ENCODE measurements at places on chromosomes 2 and 18.

DNA sequence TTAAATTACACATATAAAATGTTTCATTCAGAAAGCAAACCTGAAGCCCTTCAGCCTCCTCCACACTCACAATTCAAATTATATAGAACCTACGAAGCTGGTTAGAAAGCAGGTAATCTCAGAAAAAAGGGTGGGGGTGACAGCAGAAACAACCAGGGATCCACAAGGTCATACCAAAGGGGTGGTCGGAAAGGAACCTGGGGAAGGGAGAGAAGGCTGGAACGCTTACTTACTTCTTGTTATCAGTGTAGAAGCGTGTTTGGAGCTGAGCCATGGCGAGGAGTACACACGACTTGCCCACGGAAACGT, 316 bp downstream of the WDR12 start:
- no peak for DNase-seq

DNA sequence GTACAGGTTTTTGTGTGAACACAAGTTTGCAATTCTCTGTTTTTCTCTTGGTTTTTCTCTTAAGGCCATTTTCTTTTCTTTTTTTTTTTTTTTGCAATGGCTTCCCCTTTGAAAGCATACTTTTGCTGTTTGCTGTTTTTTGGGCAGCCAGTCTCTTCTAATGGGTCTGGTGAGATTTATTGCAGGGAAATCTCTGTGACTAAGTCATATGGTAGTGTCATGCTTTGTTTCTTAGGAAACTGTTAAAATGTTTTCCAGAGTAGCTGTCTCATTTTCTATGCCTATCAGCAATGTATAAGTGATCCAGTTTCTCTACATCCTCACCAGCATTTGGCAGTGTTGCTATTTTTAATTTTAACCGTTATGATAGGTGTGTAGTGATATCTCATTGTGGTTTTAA, 27.9 kb upstream of the CDCA7 start:
- DNase-seq: no peak

- DNase-seq: no peak
These were observed 7.0 kb downstream of the INHBB start for GRCh38 chr2:120352696-120353590.

DNA sequence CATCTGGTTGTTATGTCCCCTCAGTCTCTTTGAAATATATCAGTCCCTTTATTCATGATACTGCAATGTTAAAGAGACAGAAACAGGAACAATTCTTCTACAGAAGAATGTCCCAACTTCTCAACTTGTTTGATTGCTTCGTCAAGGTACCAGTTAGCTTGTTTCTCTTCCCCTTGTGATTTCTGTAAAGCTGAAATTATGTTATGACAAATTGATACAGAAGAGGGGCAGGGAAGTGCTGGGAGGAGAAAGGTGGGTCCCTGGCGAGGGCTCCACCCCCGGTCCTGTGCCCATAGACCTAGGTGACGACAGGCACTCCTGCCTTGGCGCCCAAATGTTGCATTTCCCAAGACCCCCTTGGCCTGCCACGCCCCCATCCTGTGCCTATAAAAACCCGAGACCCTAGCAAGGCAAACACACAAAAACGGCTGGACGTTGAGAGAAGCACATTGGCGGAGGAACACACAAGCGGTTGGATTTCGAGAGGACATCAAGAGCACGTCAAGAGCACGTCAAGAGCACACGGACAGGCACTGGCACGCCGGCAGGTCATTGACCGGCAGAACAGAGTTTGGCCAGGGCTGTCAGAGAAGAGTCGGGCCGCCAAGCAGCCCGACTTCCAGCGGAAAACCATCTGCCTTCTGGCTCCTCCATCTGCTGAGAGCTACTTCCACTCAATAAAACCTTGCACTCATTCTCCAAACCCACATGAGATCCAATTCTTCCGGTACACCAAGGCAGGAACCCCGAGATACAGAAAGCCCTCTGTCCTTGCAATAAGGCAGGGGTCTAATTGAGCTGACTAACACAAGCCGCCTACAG, 11.5 kb upstream of the RTN4 start:
- no peak for DNase-seq

DNA sequence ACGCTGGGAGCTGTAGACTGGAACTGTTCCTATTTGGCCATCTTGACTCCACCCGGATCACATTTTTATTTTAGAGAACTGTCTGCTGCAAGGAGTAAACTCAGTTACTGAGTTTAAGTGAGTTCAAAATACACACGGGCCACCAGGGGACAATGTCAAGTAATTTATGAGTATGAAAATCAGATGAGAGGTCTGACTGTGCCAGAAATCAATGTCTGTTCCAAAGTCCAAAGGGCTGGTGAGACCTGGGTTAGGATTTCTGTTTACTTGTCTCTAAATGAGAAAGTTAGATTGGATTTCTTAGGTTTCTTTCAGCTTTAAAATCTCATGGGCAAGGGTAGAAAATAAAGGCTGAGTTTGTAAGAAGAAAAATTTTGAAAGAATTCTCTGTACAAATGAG, 465.8 kb upstream of the MEIS1 start:
- no peak for DNase-seq

GRCh38 chr2:69089266-69089665, 76.3 kb downstream of the ANTXR1 start:
- DNase-seq: no peak

- DNase-seq: no peak
These were observed 1.0 kb downstream of the ITGB6 start for GRCh38 chr2:160199053-160199452.

DNA sequence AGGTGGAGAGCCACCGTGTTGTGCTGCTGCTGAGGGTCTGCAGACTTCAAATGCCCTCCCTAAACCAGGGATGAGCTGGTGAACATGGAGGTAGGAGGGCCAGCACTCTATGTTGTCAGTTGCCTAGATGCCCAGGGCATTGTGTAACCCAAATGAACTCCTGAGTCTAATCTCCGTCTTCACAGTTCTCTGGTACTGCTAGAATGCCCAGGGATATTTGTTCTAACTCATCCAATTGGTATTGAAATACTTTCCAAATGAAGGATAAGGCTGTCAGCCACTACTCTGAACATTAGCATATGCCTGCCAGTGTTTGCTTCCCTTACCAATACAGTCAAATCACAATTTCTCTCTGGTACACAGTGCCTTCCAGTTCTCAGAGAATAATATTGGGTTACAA, 492.6 kb downstream of the SLC4A3 start:
- DNase-seq: no peak

DNA sequence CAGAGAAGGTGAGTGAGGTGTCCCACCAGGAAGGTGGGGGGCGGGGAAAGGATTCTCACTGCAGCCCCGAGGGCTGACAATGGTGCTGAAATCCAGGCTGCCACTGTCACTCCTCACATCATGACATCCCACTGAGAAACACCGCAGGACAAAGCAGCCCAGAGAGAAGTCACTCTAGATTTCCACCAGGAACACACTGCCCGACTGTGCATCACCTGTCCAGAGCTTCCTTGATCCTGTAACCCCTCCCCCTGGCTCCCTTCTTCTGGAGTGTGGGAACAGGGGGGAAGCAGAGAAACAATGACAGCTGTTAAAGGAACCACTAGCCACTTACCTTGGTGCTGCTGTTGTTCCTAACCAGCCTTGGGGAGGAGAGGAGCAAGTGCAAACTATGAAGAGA, 69.9 kb downstream of the MRO start:
- no peak for DNase-seq

DNA sequence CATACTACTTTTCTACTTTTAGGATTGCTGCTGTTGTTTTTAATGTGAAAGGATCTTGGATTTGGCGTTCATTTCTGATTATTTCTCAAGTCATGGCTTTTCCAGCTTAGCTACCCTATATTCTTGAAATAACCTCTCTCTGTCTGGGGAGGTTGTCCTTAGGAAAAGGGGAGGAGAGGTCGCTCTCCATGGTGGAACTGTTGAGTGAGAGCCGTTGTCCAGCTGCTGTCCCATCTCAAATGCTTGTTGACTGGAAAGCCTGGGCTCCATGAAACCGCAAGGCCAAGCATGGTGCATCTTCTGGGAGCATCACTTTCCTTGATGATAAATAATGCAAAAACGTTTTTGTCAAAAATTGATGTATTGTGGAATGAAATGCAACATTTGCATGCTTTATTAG, 479.1 kb upstream of the RAB12 start:
- no peak for DNase-seq

- DNase-seq: no peak
These were observed 7.8 kb upstream of the LRRTM1 start for GRCh38 chr2:80312282-80312839.

DNA sequence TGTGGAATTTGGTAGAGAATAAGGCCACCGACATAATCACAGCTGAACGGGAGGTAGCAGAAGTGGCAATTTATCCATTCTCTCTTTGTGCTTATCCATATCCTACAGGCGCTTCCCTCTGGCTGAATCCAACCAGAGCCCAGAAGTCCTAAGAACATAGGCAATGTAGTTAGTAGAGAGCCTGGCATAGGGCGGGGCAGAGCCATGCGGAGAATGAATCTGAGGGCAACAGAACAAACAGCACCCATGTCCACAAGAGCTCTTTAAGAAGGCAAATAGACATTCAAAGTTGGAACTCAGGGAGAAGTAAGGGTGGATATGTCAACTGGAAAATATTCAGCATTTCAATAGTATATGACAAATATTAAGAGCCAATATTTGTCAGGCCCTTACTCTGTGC, 305.9 kb upstream of the VWC2L start:
- no peak for DNase-seq

DNA sequence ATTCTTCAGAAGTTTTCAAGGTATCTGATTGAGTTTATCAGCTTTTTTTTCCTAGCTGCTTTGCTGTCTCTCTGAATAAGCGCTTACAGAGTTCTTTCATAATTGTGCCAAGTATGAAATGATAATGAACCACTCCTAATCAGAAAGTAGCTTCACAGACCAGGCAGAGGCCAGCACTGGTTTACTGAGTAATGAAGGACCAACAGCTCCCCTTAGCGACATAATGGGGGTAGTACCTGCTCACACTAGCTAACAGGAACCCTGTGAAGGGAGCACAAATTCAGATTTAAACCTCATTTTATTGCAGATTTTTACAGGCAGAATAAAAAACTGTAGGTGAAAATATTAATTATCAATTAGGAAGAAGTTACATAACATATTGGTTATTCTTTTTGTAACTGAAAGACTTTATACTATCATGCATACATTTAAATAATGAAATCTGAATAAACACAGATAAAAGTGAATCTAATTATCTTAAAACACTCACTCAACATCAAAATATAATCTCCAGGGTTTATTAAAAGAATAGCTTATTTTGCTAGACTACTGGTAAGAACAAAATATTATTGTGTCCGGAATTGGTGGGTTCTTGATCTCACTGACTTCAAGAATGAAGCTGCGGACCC, 53.7 kb upstream of the LRRC30 start:
- DNase-seq: no peak

- DNase-seq: no peak
These were observed 480.8 kb downstream of the TMX3 start for GRCh38 chr18:68234131-68234530.

GRCh38 chr2:46364797-46365457, 67.7 kb downstream of the EPAS1 start:
- DNase-seq: no peak

GRCh38 chr2:109193807-109194619, 65.0 kb downstream of the SH3RF3 start:
- DNase-seq: no peak

- no peak for DNase-seq
These were observed 55.6 kb downstream of the VIL1 start for GRCh38 chr2:218474527-218474926.

- no peak for DNase-seq
These were observed 17.5 kb downstream of the GPR55 start for GRCh38 chr2:230907361-230908091.

GRCh38 chr2:200411831-200412230, 98.0 kb downstream of the KCTD18 start:
- no peak for DNase-seq

DNA sequence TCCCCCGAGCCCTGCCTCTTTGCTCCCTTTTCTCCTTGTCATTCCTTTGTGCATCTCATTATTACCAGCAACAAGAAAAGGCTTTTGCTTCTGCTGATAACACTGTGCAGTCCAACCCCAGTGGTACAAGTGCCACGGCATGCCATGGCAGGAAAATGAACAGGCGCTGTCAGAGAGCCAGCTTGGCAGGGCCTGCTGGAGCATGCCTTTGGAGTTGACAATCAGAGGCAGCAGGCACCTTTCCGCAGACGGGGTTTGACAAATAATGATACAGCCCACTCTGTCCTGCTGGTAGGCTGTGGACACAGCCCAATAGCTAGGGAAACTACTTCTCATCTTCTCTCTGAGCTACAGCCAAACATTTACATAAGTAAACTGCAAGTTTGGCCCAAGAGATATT, 243.9 kb upstream of the LRRTM1 start:
- no peak for DNase-seq

DNA sequence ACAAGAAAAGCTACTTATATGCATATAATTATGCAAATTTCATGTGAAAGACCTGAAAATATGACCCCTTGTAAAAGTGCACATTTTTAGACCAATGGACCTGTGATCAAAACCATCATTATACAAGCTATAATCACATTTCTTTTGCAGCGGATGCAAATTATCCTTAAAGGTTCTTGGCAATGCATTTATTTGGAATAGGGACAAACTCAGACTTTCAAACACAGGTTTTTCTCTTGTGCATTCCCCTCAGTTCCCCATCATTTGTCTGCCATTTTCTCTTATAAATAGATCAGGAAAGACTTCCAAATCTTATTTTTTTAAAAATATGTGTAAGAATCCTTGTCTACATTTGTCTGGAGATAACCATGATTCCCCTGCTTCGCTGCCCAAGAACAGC, 954.2 kb upstream of the NRXN1 start:
- no peak for DNase-seq

GRCh38 chr18:11147962-11148679, 1.2 kb downstream of the PIEZO2 start:
- DNase-seq: no peak

GRCh38 chr2:232833830-232834229, 36.2 kb upstream of the SNORC start:
- DNase-seq: no peak

DNA sequence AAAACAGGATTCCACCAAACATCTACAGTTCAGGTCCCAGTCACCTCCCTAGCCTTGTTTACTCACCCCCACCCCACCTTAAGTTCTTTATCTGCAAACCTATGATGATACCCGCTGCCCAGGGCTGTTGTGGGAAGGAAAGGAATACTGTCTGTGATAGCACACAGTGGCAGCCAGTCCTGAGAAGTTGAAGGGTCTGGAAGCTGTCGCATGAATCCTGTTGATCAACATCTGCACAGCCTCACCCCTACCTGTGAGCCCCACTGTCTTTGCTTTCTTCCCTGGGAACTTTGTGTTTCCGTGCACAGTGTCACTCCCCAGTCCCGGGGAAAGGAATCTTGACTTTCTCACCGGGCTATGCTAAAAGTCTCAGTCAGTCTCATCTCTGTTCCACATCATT, 160.7 kb upstream of the EPAS1 start:
- DNase-seq: no peak

DNA sequence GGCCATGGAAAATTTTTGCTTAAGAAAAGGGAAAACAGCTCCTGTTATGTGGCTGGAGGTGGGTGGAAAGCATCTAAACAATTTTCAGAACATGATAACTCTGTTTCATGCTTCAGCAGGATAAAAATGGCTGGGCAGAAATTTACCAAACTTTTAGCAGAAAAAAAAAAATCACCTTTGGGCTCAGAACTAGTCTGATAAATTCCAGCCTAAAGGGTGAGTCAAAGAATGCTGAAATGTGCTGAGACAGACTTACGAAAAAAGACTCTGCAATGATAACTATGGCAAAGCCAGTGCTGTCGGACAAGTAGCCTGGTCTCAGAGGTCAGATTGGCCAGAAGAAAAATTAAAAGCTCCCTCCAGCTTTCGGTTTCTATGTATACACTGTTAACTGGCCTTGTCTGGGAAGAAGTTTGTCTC, 123.6 kb downstream of the LRATD1 start:
- DNase-seq: no peak

Measured in stimulated activated CD4-positive, alpha-beta T cell treated with anti-CD3 and anti-CD28 coated beads, Interleukin-1b, Interleukin-23, amount 100 ng/mL, for 24 hours (primary cell).